Lung microvascular endothelial cell (primary cell): ENCODE measurements at places on chromosomes 4 and X. TPM values are rescaled to one million over a fixed set of nuclear protein-coding genes. Genes with fewer than 3 reads are reported as not detected.
A peak's percentile ranks its signal among the peaks of the same experiment; 100 is the strongest.

FRAS1 gene
- total RNA-seq: 0.20 and 0.65 TPM in 2 replicates

CXCL6 gene
- total RNA-seq: 0.22 and 0.40 TPM in 2 replicates

TIMM8A gene
- 2.2 and 2.6 TPM in 2 replicates for total RNA-seq

DRP2 gene
- total RNA-seq: 0.22 TPM in 1 of 2 replicates, not detected in the other

DNA sequence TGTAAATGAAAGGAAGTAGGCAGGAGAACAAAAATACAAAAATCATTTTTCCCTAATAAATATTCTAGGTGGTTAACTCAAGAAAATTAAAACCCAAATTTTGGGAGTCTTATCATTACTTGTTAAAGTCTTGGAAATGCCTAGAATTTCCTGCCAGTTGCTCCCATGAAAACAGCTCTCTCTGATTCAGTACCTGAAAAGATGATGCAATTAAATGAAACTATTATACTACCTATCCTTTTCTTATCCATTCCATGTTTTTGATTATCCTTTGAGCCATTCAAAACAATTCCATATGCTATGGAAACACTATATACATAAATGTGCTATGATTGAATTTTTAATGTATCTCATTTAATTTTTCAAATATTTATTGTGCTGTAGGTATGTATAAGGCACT, 50.5 kb upstream of the AMELX start:
- DNase-seq: no peak

KIT gene
- total RNA-seq: 1.2 and 2.4 TPM in 2 replicates

DNA sequence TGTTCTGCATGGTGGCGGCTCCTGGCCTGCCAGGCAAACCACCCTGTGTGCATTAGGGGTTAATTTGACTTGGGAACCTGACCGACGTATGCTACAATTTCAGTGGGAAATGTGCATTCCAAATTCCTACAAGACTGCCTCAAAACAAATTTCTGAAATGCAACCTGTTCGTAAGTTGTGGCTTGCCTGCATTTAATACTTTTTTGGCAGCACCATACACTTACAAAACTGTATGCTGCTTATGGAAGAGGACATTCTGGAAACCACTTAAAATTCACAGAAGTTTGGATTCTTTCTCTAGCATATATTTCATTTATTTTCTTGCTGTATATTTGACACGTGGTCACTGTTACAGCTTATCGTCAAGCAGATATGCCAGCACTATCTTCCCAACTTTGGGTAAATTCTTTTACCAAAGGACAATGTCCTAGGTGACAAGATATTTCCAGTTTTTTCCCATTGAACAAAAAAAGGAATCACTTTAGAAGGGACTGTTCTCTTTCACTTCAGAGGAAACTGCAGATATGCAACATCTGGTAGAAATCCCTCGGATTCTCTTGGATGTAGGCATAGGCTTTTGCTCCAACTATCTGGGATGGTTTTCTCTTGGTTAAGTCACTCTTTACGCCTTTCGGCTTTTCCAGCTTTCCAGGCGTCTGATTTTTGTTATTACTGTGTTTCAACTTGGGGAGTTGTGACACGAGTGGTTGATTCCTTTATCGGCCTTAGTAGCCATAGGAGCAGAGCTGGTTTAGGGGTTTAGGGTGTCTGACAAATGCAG, 9.7 kb upstream of the TENM3 start:
- DNase-seq: no peak

DNA sequence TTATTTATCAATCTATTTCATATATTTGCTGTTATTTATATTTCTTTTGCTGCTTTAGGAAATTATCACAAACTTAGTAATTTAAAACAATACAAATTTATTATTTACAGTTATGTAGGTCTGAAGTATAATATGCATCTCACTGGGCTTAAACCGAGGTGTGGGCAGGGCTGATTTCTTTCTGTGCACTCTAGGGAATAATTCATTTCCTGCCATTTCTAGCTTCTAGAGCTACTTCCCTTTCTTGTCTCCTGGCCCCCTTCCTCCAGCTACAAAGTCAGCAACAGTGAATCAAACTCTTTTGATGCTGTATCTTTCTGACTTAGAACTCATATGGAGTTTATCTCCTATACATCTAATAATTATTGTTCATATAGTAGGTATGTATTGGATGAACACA, 303.5 kb upstream of the ARSJ start:
- no peak for DNase-seq

DGKK gene
- not detected in 2 replicates for total RNA-seq

DNA sequence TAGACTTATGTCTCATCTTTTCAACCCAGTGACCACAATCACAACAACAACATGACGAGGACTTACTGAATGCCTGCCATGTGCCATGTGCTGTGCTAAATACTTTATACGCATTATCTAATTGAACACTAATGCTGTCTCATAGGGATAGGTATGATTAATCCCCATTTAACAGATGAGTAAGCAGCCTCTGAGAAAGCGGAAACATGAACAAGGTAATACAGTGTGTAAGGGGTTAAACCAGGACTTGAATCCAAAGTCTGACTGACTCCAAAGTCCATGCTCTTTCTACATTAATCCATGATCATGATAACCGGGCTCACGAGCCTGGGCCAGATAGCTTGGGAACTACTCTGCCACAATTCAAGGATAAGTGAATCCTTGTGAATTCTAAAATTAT, 105.3 kb upstream of the MBNL3 start:
- DNase-seq: no peak

DNA sequence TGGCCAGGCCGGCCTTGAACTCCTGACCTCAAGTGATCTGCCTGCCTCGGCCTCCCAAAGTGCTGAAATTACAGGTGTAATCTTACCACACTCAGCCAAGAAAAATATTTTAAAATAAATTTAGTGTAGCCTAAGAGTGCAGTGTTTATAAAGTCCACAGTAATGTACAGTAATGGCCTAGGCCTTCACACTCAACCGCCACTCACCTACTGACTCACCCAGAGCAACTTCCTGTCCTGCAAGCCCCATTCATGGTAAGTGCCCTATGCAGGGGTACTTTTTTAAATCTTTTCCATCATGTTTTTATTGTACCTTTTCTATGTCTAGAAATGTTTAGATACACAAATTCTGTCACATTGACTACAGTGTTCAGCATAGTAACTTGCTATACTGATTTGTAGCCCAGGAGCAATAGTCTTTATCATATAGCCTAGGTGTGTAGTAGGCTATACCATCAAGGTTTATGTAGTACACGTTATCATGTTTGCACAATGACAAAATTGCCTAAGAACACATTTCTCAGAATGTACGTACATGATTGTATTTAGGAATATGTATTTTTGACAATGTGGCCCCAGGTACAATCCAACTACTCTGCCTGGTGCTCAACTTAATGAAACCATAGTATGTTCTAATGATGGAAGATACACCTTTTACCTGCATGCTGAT, 455.2 kb downstream of the PCDH7 start:
- peak; percentile 12 for DNase-seq

DNA sequence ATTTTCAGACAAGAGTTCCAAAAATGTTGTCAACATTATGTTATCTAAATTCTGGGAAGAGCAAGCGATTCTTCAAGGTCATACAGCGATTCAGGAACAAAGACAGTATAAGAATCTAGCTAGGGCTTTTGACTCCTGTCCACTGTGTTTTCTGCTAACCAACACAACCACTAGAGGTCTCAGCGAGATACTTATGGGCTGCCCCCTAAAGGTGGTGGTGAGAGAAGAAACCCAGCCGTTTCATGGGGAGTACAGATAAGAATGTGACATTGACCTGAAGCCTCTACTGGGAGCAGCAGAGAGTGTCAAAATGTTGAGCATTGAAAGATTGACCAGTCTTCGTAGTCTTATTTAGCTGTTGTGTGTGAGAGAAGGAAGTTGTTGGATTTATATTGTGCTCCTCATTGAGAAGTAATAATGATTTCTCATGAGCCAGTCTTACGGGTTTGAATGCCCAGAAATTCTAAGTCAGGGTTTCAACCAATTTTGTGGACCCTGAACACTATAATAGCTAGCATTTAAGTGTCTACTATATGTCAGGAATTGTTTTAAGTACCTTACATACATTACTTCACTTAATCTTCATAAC, 168.3 kb downstream of the SPRY1 start:
- peak; percentile 83 for DNase-seq

DNA sequence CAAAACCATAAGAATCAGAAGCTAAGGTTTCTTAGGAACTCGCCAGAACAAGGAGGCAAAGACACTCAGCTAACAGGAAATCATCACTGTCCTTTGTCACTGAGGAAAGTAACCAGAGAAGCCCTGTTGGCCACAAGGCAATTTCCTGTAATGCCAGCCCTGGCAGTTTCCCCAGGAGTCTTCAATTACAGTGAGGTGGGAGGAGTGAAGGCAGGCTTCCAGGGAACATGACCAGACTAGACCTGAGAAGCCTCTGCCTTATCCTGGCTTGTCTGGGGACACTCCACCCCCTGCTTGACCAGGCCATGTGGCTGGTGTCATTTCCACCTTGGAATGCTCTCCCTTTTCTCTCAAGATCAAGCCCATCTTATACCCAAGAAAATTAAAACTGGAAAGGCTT, 125.3 kb downstream of the COL4A6 start:
- peak; percentile 51 for DNase-seq

GRCh38 chr4:7812921-7813320, 126.7 kb downstream of the AFAP1 start:
- no peak for DNase-seq

TXK gene
- 0.20 TPM in 1 of 2 replicates, not detected in the other for total RNA-seq

- DNase-seq: no peak
Observed at GRCh38 chr4:77190053-77190452, 33.0 kb downstream of the CCNG2 start.

DNA sequence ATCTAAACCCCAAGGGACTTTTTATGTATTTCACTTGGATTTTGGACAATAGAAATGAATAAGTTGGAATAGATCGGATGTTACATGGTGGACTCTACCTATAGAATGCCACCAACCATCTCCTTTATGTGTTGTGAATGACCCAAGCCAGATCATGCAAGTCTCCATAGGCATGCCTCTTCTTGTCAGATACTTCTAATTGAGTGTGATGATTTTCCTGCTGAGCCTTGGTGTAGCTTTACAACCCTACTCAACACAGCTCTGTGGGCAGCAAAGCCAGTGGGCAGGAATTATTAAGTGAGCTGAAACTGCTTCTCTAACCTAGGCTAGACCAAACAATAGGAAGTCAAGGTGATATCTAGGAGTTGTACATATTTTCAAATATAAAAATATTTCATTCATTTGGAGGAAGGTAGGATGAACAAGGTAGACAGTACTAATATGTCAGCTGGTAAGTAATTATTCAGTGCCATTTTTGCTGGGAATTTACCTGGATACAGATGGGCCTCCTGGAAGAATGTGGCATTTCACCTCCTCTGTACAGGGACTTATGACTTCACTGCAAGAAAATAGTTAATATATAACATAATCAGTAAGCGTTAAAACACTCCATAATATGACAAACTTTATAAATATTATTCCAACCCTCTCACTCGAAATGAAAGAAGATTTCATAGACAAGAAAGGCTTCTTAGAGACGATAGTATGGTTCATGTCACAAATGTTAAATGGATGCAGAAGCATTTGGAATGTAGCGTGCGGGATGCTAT, 298.0 kb upstream of the FAT1 start:
- no peak for DNase-seq

- no peak for DNase-seq
Observed at GRCh38 chr4:147088146-147088545, 142.5 kb upstream of the TTC29 start.

DNA sequence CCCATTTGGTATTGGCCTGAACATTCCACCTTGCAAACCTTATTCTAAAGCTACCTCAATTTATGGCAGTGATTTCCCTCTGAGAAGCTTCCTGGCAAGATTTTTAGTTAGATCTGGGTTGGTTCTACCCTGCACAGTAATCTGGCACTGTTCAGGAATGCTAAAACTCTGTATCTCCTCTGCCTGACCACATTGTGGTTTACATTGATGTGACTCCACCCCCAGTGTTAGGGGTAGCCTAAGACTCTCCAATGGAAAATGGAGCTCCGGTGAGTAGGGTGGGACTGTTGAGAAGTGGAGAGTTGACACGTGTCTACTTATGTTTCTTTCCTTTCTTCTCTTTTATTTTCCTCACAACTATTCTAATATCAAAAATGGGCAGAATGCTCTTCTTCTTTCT, 45.4 kb downstream of the BMPR1B start:
- no peak for DNase-seq

DNA sequence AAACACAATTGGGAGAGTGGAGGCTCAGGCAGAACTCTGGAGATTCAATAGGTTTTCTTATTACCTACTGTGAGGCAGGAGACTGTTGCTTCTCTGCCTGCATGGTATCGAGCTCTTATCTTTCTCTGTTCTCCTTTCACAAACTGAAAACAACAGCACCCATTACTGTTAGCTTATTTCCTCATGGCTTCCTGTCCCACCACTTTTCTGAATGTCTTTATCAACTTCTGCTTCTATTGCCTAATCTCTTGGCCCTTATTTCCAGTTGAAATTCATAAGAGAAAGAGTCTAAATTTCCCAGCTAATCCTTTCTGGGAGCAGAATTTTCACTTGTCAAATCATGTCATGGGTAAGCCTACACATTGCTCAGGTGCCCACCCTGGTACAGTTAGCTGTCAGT, 46.8 kb upstream of the NDST3 start:
- DNase-seq: no peak

ARMCX4 gene
- 2.6 and 4.2 TPM in 2 replicates for total RNA-seq

GRCh38 chr4:44237643-44238042, 211.0 kb downstream of the KCTD8 start:
- no peak for DNase-seq

DNA sequence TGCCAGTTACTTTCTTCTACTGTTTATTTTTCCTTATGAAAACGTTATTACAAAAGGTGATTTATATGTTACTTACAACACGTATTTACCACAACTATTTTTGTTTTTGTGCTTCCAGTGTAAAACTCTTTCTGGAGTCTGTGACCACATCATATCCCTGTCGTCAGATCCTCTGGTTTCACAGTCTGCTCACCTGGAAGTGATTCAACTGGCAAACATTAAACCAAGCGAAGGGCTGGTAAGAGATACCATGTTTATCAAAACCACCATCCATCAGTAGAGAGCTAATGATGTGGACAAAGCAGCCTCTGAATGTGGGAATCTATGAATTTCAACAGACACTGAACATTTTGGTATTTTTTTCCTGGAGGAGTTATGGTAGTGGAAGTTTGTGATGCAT, 116.1 kb downstream of the CNKSR2 start:
- no peak for DNase-seq

DNA sequence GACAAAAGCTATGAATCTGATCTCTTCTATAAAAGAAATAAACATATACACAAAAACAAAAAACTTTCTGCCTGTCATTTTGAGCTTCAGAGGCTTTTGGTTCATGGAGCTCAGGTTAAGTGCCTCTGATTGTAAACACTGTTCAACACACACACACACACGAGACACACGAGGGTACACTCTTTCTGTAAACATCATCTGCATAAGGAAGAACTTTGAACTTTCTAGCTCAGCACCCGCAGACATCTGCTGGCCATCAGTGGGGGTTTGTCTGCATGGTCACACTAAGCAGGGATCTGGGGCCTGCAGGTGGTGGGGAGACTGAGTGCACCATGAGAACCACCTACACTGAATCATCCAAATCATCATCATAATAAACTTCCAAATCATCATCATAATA, 54.9 kb downstream of the STX18 start:
- no peak for DNase-seq

GRCh38 chr4:26858035-26858918, 2.4 kb upstream of the STIM2 start:
- no peak for DNase-seq

GRCh38 chr4:70269674-70270073, 27.3 kb downstream of the CSN3 start:
- DNase-seq: peak; percentile 2
